ENCODE measurements at places on chromosomes 6 and 20. TPM values are rescaled to one million over a fixed set of nuclear protein-coding genes. Genes with fewer than 3 reads are reported as not detected.

The C6orf58 gene
- not detected for total RNA-seq

The DACT2 gene
- total RNA-seq, result 3.9 TPM

The TFAP2D gene
- not detected for total RNA-seq

The RSPH4A gene
- 0.52 TPM for total RNA-seq

The LPIN3 gene
- total RNA-seq, result 3.7 TPM

The SPATS1 gene
- not detected for total RNA-seq

The TXLNB gene
- total RNA-seq, result 0.17 TPM

The SLC32A1 gene
- total RNA-seq, result 0.33 TPM

The SH3BGRL2 gene
- total RNA-seq, result 20.0 TPM

The CRISP3 gene
- not detected for total RNA-seq

The ANGPT4 gene
- total RNA-seq, result 0.06 TPM

GRCh38 chr6:21200134-21200870 is 393.2 kb upstream of the SOX4 start:
- DNase-seq, result no peak
- H3K36me3 ChIP-seq, result no peaks in the 10 kb centered on the region
- H3K4me3 ChIP-seq, result no peak overlapping the region
- H3K27me3 ChIP-seq, result no peaks in the 10 kb centered on the region
- no peaks in the 10 kb centered on the region for H3K4me1 ChIP-seq

DNA sequence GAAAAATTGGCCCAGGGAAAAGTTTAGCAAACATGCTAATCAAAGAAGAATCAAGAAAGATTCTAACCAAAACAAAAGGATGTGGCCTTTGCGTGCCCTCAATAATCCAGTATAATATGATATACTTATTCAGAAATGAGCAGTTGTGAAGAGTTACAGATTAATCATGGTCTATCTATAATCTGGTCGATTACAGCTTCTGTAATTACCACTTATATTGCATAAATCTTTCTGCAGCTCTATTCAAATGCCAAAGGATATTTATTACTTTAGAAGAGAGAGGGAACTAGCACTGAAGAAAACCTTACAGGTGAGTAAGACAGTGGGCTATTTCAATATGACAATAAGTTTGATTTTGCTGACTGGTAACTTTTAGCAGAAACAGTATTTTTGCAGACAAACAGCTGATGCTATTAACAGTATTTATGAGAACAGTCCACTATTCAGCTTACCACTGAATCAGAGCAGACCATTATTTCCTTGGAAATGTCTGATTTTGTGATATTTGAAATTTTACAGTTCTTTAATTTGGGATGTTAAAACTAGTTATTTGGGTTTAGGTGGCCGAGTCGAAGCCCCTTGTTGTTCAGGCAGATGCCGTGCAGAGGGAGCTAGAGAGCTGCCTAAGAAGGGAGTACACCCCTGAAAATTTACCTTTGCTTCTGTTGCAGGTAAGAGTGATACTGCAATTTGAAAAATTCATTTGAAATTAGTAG is 92.2 kb downstream of the CEP57L1 start:
- no peaks in the 10 kb centered on the region for H3K36me3 ChIP-seq
- no peak overlapping the region for H3K4me3 ChIP-seq
- peaks cover 4% of the 10 kb centered on the region for H3K4me1 ChIP-seq
- no peak overlapping the region for H3K27ac ChIP-seq

GRCh38 chr6:112288475-112288874 is 34.1 kb upstream of the LAMA4 start:
- DNase-seq, result no peak
- no peaks in the 10 kb centered on the region for H3K4me1 ChIP-seq
- H3K36me3 ChIP-seq, result no peaks in the 10 kb centered on the region
- H3K27me3 ChIP-seq, result no peaks in the 10 kb centered on the region
- H3K4me3 ChIP-seq, result no peak overlapping the region

GRCh38 chr6:70310063-70310694 is 7.3 kb upstream of the COL9A1 start:
- no peaks in the 10 kb centered on the region for H3K36me3 ChIP-seq
- DNase-seq, result no peak
- no peak overlapping the region for H3K27ac ChIP-seq
- H3K4me1 ChIP-seq, result no peaks in the 10 kb centered on the region
- H3K4me3 ChIP-seq, result no peak overlapping the region

GRCh38 chr6:57215260-57215659 is 6.8 kb downstream of the RAB23 start:
- no peaks in the 10 kb centered on the region for H3K27me3 ChIP-seq
- no peak overlapping the region for H3K4me3 ChIP-seq
- no peaks in the 10 kb centered on the region for H3K4me1 ChIP-seq
- H3K36me3 ChIP-seq, result no peaks in the 10 kb centered on the region
- H3K27ac ChIP-seq, result no peak overlapping the region
- no peak for DNase-seq

- no peaks in the 10 kb centered on the region for H3K36me3 ChIP-seq
- no peaks in the 10 kb centered on the region for H3K27me3 ChIP-seq
- H3K27ac ChIP-seq, result no peak overlapping the region
- peaks cover 5% of the 10 kb centered on the region for H3K4me1 ChIP-seq
- H3K4me3 ChIP-seq, result no peak overlapping the region
Observed at GRCh38 chr6:18042536-18043145, 55.2 kb upstream of the KIF13A start.

DNA sequence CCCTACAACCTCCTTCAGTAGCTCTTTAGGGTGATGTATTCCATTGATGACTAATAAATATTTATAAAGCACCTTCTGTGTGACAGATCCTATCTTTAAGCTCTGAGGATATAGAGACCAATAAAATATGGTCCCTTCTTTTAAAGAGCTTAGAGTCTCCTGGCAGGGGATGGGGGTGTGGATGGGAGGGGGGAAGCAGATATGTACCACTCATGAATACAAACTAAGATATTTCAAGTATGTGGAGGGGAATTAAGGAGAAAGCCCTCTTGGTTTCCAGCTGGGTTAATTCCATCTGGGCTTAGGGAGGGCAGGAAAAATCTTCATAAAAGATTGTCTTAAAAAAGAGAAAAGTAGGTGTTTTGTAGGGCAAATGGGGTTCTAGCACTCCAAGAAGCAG is 21.6 kb upstream of the FBXO9 start:
- no peak overlapping the region for H3K27ac ChIP-seq
- no peak for DNase-seq
- H3K36me3 ChIP-seq, result no peaks in the 10 kb centered on the region
- H3K4me3 ChIP-seq, result no peak overlapping the region

GRCh38 chr6:45009576-45009975 is 318.6 kb upstream of the RUNX2 start:
- DNase-seq, result no peak
- H3K27me3 ChIP-seq, result no peaks in the 10 kb centered on the region

DNA sequence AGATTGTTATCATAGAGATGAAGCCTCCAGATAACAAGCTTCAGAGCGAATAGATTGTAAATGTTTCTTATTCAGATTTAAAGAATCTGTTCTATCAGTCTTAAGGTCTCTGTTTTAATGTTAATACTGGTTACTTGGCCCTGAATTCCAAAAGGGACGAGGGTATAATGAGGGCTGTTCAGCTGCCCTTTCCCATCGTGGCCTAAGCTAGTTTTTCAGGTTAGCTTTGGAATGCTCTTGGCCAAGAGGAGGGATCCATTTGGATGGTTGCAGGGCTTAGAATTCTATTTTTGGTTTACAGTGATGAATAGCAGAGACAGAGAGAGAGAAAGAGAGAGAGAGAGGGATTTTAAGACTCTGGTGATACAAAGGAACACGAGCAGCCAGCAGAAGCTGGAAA is 62.8 kb upstream of the UFL1 start:
- no peak overlapping the region for H3K27ac ChIP-seq
- no peak for DNase-seq
- no peaks in the 10 kb centered on the region for H3K36me3 ChIP-seq
- no peaks in the 10 kb centered on the region for H3K27me3 ChIP-seq
- no peak overlapping the region for H3K4me3 ChIP-seq

DNA sequence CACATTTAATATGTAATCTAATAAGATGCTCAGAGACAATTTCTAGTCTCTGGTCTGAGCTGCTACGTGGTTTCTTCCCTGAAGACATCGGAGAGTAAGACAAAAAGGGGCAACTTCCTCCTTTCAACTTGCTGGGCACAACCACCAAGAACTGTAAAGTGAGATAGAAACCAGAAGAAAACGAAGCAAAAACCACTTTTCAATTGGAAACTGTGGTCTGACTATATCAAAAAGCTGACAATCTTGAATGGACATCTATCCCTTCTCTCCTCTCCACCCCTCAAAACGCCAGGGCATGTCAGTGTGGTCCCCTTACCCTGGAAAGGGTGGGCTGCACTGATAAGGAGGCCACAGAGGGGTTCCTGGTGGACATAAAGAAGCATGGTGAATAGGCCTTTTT is 269.1 kb downstream of the CD83 start:
- H3K27me3 ChIP-seq, result no peaks in the 10 kb centered on the region
- H3K36me3 ChIP-seq, result no peaks in the 10 kb centered on the region
- no peak overlapping the region for H3K4me3 ChIP-seq
- no peak for DNase-seq
- peaks cover 25% of the 10 kb centered on the region for H3K4me1 ChIP-seq
- H3K27ac ChIP-seq, result no peak overlapping the region

- no peak overlapping the region for H3K27ac ChIP-seq
- H3K4me1 ChIP-seq, result peaks cover 5% of the 10 kb centered on the region
- DNase-seq, result no peak
- no peak overlapping the region for H3K4me3 ChIP-seq
Observed at GRCh38 chr6:144065213-144065660, 30.1 kb downstream of the SF3B5 start.

DNA sequence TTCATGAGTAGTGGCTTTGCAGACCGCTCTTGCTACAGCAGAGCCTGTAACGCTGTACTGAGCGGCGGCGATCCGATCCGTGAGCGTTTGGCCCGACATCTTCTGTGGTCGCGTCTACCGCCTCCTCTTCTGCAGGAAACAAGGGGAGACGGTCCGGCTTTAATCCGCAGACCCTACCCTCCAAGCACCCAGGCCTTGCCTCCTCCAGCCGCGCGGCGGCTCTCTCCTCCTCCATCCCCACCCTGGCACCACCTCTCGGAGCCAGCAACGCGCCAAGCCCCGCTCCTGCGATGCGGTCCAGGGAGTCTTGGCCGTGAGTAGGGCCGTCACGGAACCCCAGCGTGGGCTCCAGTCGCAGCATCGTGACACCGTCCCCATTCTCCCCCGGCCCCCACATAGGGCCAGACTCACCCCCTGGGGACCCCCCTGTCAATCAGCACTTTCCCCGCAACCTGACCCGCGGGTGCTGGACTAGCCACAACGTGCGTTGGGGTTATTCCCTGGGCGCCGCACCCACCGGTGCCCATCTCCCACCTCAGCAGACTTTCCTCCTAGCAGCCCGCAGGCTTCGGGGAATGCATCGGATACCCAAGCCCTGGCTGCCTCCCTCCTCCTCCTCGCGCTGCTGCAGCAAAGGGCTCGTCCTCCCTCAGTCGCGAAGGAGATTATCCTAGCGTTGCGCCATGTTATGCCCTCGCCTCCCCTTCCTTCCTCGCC is 914 bp downstream of the SNAP91 start:
- H3K4me1 ChIP-seq, result no peaks in the 10 kb centered on the region
- H3K27ac ChIP-seq, result no peak overlapping the region
- DNase-seq, result peak; percentile 67
- H3K36me3 ChIP-seq, result no peaks in the 10 kb centered on the region

GRCh38 chr6:158040804-158041347 is 59.2 kb downstream of the SYNJ2 start:
- no peak overlapping the region for H3K27ac ChIP-seq
- H3K4me1 ChIP-seq, result peaks cover 10% of the 10 kb centered on the region
- no peaks in the 10 kb centered on the region for H3K36me3 ChIP-seq
- H3K4me3 ChIP-seq, result no peak overlapping the region
- H3K27me3 ChIP-seq, result no peaks in the 10 kb centered on the region

GRCh38 chr6:165889636-165890403 is 226.8 kb upstream of the PDE10A start:
- no peak overlapping the region for H3K27ac ChIP-seq
- DNase-seq, result no peak
- H3K36me3 ChIP-seq, result no peaks in the 10 kb centered on the region
- no peak overlapping the region for H3K4me3 ChIP-seq
- no peaks in the 10 kb centered on the region for H3K27me3 ChIP-seq
- H3K4me1 ChIP-seq, result no peaks in the 10 kb centered on the region

- no peak overlapping the region for H3K27ac ChIP-seq
- peaks cover 12% of the 10 kb centered on the region for H3K4me1 ChIP-seq
- no peak for DNase-seq
- H3K27me3 ChIP-seq, result no peaks in the 10 kb centered on the region
Observed at GRCh38 chr20:63698739-63699465, 2.5 kb downstream of the TNFRSF6B start.

DNA sequence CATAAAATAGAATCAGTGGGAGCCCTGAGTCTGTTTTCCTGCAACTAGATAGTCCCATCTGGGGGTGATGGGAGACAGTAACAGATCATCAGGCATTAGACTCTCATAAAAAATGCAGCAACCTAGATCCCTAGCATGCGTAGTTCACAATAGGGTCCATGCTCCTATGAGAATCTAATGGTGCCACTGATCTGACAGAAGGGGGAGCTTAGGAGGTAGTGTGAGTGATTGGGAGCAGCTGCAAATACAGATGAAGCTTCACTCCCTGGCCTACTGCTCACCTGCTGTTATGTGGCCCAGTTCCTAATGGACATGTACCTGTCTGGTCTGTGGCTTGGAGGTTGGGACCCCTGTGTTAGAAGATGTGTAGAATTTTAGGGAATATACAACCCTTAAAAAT is 904.5 kb upstream of the EPHA7 start:
- no peaks in the 10 kb centered on the region for H3K27me3 ChIP-seq

DNA sequence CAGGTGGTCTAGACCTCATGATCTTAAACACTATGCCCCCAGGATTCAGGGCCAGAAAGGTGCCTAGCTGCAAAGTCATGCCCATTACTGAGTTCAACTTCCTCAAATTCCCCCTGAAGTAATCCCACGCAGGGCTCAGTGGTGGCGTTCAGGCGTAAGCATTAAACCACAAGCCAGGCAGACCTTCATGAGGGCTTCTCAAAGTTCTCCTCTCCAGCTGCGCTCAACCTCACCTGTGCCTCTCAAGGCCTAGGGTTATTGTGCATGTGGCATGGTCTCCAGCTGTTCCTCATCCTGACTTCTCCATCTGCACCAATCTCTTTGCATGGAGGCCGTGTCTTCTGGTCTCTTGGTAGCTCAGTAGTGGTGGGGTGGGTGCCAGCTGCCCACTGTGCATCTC is 113.6 kb downstream of the TSHZ2 start:
- no peak for DNase-seq
- H3K4me3 ChIP-seq, result no peak overlapping the region
- no peaks in the 10 kb centered on the region for H3K27me3 ChIP-seq
- H3K4me1 ChIP-seq, result no peaks in the 10 kb centered on the region
- H3K36me3 ChIP-seq, result no peaks in the 10 kb centered on the region

- no peaks in the 10 kb centered on the region for H3K36me3 ChIP-seq
- no peak overlapping the region for H3K27ac ChIP-seq
- peaks cover 6% of the 10 kb centered on the region for H3K4me1 ChIP-seq
- H3K4me3 ChIP-seq, result no peak overlapping the region
- H3K27me3 ChIP-seq, result no peaks in the 10 kb centered on the region
- no peak for DNase-seq
Observed at GRCh38 chr6:8027965-8028651, 36.1 kb downstream of the BLOC1S5 start.

Measured in H1 (cell line).